ENCODE measurements at places on chromosomes 12 and 14.

DNA sequence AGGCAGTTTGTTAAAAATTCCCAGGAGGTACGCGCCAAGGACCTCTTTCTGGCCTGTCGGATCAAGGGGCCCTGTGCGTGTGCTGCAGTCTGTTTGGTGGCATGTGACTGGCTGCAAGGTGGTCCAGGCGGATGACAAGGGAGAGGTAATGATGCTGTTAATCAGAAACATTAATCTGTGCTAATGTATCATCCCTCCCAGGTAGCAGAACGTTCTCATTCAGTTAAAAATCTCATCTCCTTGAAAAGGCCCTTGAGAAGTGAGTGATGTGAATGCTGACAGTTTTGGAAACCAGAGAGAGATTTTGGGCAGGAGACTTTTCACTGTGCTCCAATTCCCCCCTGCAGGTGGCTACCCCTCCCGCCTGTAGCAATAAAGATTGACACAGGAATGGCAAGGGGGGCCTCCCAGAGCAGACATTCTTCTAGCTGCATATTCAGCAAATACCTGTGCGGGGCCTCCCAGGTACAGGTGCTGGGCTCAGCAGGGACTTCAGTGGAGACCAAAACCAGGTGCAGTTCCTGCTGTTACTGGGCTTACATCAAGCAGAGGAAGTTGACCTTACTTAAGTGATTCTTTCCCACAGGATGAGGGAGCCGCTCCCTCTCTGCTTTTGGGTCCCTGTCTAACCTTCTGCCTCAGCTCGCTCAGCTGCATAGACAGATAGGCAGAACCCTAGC, 364.8 kb downstream of the CACNA1C start:
- DNase-seq, result no peak

- no peak for DNase-seq
Observed at GRCh38 chr12:4011597-4011996, 138.4 kb upstream of the PARP11 start.

DNA sequence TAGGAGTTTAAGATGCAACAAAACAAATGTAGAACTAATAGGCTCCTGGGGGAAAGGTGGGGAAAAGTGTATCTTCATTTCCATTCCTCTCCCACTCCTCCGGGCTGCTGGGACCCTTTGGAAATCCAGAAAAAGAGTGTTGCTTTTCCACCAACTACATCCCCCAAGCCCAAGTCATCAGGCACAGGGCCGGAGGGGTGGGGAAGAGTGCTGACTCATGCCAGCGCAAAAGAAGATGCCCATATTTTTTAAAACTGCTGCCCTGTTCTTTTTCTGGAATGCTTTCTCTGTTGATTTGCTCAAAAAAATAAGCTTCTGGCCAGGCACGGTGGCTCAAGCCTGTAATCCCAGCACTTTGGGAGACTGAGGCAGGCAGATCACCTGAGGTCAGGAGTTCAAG, 70.9 kb downstream of the TBK1 start:
- DNase-seq, result no peak

GRCh38 chr12:116937640-116938039, 26.9 kb downstream of the FBXW8 start:
- DNase-seq, result no peak

DNA sequence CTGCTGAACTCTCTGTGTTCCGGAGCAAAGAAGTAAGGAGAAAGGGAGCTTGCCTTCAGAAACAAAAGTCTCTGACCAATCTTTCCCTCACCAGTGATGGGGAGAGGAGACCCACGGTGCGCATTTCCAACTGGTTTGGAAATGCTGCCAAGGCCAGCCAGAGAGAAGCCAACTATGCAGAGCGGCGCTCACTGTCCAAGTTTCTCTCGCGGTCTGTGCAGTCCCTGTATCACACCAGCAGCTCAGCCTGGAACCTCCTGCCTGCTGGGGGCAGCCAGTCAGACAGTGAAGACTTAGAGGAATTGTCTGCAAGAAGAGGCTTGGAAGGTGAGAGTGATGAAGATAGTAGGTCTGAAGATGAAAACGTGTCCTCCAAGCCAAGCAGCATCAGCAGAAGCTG, 206.2 kb downstream of the NAV3 start:
- DNase-seq, result no peak

DNA sequence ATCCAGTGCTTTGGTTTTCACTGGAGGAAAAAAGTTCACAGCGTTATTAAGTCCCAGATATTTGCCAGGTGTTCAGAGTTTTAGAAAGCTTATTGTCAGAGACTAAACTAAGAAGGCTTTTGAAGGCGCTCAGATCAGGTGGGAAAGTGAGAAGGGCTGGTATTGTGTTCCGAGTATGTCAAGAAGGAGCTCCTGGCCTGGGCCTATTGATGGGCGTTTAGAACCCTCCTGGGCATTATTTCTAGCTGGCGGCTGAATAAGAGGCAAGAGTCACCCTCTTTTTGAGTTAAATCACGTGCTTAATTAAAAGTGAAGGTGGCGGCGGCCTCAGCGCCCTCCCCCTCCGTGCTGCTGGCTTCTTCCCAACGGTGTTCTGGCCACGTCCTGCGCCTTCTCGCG, 20.9 kb upstream of the GNS start:
- no peak for DNase-seq

GRCh38 chr14:102200690-102201352, 61.1 kb downstream of the WDR20 start:
- DNase-seq, result no peak

GRCh38 chr14:93347850-93348249, 868 bp downstream of the COX8C start:
- DNase-seq, result no peak

DNA sequence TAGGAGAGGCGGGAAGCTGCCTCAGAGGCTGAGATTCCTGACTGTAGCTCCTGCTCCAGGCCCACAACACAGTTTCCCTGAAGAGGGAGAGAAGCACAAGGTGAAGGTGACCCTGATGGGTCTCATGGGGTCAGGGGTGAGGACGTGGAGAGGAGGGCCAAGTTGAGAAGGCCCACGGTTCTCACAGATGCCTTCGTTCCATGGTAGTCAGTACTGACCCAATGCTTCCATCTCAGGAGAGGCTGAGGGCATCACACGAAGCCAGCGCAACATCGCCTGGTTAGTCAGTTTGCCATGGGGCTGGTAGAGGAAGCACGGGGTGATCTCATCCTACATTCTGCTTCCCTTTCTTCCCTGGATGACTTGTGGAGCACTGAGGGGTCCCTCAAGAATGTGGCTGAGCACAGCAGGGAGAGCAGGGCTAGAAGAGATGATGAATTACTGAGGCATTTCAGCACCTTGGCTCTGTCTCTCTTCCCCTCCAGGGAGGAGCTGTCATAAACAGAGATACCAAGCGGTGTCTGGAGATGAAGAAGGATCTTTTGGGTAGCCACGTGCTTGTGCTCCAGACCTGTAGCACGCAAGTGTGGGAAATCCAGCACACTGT, 51.9 kb downstream of the GALNT8 start:
- DNase-seq, result no peak

DNA sequence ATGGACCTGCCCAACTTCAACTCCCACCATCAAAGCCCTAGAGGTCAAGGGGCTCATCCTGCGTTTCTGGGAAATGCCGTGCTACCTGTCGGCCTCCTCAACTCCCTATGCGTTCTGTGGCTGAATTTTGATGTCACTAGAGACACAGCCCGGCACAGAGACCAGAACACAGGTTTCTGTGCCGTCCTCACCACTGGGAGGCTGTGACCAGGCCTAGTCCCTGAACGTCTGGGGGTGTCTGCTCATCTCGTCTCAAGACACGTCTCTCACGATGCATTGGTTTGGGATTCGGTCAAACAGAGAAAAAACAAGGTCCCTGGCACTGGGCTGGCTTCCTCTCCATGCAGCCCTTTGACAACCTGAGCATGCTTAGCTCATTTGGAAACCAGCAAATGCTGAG, 33.5 kb downstream of the SLC15A4 start:
- DNase-seq, result no peak

DNA sequence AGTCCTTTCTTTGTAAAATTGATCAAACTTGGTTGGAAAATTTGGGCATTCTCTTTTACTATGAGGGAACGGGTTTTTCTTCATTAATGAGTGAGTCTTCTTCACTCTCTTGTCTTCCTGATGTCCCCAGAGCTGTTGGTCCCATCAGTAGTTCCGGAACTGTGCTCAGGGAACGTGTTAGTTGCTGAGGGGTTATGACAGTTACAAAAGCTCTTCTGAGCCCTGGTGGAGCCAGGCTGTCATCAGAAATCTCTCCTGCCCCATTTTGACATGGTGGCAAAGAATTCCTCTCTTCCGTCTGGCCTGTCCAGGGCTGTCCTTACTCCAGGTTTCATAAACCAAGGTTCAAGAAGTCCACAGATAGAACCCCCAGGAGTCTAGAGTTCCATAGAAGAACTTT, 208.5 kb downstream of the SLC41A2 start:
- DNase-seq, result no peak

GRCh38 chr12:124588018-124588634, 20.7 kb upstream of the NCOR2 start:
- no peak for DNase-seq

DNA sequence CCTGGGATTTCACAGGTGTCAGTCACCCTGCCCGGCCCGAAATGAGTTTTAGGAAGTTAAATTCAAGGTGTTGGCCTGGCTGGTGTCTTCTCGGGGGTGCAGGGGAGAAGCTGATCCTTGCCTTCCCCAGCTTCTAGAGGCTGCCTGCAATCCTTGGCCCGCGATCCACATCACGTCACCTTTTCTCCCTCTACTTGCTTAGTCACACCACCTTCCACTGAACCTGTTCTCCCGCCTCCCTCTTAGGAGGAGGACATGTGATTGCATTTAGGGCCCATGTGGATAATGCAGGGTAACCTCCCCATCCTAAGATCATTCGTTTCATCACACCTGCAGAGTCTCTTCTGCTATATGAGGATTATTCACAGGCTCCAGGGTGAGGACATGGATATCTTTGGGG, 25.4 kb upstream of the ATXN2 start:
- no peak for DNase-seq

DNA sequence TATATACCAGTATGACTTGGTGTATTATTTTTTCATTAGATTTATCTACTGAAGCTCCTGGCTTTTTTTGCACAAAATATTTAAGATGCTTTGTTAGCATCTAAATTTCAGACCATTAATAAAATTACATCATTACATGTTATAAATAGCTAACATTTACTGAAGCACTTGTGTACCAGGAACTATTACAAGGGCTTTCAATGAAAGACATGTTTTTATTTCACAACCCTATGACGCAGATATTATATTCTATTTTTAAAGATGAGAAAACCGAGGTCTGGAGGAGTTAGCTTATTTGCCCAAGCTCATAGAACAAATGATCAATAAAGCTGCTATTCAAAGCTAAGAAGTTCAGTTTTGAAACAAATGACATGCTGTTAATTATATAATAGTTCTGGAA, 420.4 kb upstream of the DCN start:
- DNase-seq, result no peak

GRCh38 chr12:77049767-77050353, 15.5 kb downstream of the E2F7 start:
- DNase-seq, result peak; percentile 15

DNA sequence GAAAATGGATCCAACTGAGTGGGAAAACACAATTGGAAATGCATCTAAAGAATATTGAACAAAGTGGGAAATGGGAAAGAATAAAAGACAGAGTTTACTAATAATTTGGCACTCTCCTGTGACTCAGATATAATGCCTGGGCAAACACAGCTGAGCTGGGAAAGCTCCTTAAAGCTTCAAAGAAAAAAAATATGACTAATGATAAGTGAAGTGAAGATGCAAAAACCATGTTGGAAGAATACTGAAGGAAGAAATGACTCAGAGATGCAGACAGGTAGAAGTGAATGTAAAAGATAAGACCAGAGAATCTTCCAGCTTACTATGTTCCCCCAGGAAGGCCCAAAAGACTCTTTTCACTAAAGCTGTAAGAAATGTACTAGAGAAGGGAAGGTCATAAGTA, 62.4 kb upstream of the FOXG1 start:
- DNase-seq, result no peak

DNA sequence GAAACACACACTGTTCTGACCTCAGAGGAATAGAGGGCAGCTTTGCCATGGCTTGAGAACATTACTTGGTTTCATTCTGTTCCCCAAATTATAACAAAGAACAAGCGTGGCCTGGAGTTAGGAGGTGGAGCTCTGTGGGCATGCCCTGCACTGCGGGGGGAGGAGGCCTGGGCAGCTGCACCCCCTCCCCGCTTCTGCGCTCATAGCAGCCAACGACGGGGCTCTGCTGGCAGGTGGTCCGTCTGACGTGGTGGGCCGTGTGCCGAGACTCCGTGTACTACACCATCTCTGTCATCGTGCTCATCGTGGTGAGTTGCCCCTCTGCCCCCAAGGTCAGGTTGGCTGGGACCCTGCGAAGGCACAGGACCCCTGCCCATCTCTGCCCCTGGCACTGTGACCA, 70.4 kb upstream of the RIN3 start:
- no peak for DNase-seq

DNA sequence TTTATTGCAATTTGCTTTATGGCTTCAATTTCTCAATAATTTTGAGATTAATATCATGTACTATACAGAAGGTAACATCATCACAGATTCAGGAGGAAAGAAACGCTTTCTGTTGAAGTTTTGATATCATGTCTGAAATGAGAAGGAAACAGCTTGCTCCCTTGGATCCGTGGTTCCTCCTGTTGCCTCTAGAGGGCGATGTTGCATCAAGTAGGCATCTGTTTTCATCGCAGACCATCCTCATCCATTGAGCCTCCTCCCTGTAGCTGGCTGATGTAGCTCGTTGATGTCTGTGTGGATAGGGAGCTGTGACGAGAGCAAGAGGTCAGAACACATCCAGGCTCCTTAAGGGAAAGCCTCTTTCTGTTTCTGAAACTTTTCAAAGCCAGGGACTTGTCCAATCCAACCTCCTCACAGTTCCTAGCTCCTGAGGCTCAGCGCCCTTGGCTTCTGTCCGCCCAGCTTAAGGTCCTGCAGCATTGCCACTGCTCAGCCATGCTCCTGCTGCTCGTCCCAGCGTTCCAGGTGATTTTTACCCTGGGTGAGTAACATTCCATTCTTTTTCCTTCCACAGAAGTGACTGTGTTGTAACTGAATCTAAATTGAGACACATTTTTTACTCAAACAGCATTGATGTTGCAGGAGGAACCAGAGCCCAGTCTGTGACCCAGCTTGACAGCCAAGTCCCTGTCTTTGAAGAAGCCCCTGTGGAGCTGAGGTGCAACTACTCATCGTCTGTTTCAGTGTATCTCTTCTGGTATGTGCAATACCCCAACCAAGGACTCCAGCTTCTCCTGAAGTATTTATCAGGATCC, 304.8 kb upstream of the OR4E1 start:
- DNase-seq, result peak; percentile 55

DNA sequence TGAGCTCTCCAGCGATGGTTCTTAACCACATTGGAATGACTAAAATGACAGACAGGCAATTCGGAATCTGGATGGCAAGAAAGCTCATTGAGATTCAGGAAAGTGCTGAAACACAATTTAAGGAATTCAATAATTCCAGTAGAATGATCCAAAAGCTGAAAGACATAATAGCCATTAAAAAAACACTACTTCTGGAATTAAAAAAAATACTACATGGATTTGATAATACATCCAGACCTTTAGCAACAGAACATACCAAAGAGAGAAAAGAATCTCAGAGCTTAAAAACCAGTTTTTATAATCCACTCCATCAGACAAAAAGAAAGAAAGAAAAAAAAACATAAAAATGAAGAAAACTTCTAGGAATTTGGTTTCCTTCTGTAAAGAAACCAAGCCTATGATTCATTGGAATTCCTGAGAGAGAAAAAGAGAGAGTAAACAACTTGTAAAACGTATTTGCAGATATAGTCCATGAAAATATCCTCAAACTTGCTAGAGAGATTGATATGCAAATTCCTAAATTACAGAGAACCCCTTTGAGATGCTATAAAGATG, 52.8 kb downstream of the SLCO1B1 start:
- DNase-seq, result no peak
